ENCODE measurements at places on chromosomes 7 and 10.

DNA sequence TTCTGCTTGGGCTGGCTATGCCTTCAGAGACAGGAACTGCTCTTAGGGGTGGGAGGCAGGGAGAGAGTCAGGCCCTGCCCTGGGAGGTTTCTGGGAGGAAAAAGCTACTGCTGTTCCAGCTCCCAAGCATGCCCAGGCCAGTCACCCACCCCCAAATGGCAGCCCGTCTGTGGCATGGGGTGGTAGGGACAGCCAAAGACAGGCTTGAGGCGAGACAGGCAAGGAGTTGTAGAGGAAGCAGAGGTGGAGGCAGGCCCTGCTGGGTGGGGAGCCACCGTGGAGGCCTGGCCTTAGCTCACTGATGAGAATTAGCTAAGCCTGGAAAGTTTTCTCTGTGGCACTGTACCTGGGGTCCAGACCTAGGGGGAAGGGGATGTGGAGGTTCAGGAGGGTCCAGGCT lies 6.6 kb upstream of the SAMD8 start:
- DNase-seq, result no peak

DNA sequence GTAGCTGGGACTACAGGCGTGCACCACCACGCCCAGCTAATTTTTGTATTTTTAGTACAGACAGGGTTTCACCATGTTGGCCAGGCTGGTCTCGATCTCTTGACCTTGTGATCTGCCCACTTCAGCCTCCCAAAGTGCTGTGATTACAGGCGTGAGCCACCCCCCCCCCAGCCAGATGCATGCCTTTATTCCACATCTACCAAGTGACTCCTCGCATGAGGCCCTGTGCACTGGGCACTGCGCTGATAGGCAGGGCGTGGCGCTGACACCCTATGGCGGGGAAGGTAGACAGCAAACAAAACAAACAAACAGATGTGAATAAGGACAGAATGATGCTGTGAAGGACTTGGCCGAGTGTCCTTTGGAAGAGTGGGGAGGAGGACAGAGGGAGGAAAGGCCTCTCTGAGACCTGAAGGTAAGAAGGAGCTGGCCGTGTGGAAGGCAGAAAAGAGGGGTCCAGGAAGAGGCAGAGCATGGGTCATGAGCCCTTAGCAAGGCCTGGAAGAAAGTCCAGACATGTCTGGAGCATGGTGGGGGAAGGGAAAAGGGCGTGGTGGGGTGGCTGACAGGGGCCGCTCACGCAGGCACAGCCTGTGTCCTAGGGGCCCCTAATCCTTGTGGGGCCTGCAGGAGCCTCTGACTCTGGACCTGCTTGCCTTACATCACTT lies 47.5 kb upstream of the CACUL1 start:
- no peak for DNase-seq

GRCh38 chr7:99139036-99139435 lies 4.9 kb downstream of the SMURF1 start:
- no peak for DNase-seq

DNA sequence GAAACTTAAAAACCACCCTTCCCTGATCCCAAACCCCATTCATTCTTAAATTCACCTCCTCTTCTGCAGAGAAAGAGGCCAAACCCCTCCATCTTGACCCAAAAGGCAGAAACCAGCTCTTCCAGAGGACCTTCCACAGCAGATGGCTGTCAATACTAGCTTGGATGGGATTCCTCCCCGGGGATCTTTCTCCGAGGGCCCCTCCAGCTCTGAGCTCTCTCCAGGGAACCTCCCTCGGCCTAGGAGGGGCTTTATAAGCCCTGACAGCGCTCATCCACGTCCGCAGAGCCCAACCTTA lies 5.4 kb downstream of the TNRC18 start:
- no peak for DNase-seq

GRCh38 chr7:16271990-16272665 lies 149.2 kb downstream of the CRPPA start:
- DNase-seq, result no peak

DNA sequence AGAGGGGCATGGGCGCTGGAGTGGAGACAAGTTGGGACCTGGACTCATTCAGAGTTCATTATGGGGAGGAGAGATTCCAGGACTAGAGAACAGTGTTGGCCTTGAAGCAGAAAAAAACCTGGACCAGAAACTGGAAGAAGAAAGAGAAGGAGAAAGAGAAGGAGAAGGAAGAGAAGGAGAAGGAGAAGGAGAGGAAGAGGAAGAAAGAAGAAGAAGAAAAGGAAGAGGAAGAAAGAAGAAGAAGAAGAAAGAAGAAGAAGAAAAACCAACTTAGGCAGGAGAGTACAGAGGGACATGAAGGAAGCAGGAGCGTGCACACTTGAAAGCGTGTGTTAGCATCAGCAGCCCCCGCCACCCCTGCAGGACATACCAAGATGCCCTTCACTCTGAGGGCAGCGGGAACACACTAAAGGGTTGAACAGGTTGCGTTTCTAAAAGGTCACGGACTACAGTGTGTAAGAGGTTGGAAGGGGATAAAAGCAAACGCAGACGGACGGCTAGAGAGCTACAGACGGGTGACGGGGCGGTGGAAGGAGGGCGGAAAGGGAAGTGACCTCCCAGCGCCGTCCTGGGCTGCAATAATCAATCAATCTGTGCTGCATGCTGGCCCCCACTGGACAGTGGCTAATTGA lies 95.3 kb downstream of the SEC61G start:
- DNase-seq, result no peak

- DNase-seq, result peak; percentile 6
Measured at GRCh38 chr7:24346129-24346528, 62.1 kb downstream of the NPY start.

DNA sequence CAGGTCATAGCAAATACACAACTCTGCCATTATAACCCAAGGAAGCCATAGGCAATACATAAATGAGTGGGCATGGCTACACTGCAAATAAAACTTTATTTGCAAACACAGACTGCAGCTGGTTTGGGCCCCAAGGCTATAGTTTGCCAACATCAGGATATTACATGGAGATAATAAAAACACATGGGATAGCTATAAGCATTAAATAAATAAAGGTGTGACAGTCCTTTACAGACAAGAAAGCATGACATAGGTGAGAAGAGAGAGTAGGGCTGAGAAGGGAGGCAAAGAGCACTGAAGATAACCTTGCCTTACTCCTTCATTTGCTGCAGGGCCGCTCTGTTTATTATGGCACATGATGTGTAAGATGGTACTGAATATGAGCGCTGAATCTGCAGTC lies 135.1 kb upstream of the GHITM start:
- no peak for DNase-seq

DNA sequence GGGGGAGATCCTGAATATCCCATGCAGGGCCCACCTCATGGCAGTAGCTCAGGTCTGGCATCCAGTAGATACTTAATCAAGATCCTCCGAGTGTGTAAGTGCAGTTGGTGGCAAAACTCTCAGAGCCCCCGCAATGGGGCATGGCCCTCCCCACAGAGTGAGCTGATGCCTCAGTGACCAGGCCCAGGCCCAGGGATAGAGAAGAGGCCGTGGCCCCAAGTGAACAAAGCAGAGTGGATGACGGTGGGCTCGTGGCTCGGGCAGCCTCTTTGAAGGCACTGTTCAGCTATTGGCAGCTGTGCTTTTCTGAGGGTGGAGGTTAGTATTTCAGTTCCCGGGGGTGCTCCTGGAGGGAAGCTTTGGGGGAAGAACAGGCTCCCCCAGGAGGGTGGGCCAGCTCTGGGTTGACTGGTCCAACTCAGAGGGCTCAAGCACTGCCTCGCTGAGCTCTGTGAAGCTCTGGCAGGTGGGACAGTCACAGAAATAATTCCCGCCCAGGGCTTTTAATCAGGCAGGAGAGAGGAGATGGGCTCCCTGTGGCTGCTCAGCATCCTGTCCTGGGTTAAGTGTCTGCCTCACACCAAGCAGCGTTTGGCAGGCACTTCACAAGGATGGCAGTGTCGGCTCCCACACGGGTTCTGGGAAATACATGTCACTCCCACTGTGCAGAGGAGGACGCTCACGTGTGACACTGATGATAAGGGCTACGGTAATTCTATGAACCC lies 583.6 kb downstream of the TCERG1L start:
- DNase-seq, result no peak

DNA sequence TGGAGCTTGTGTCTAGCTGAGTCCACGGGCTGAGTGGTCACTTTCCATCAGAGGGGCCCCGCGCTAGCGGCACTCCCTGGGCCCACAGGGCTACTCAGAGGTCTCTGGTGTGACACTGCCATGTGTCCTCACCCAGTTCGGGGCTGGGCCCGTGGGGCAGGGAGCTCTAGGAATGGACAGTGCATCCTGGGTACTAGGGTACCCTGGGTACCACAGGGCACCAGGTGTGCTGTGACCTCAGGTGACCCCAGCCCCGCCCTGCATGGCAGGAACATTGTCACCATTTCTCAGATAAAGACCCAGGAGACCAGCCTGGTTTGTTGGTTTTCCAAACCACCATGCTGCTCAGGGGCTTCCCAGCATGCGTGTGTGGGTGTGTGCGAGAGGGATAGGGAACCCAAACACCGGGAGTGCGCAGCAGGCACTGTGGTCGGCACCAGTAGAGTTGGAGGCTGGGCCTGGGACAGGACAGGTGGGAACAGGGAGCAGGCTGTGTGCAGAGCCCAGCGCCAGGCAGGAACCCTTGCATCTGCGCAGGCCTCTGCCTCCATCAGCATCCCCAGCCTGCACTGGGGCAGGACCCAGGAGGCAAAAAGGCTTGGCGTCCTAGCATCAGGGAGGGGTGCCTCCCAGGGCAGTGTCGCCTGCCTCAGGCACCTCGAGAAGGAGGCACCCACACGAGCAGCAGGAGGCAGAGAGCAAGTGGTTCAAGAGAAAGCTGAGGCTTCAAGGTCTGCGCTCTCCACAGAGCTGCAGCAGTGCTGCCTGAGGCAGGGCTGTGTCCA lies 19.4 kb upstream of the CSGALNACT2 start:
- DNase-seq, result no peak

DNA sequence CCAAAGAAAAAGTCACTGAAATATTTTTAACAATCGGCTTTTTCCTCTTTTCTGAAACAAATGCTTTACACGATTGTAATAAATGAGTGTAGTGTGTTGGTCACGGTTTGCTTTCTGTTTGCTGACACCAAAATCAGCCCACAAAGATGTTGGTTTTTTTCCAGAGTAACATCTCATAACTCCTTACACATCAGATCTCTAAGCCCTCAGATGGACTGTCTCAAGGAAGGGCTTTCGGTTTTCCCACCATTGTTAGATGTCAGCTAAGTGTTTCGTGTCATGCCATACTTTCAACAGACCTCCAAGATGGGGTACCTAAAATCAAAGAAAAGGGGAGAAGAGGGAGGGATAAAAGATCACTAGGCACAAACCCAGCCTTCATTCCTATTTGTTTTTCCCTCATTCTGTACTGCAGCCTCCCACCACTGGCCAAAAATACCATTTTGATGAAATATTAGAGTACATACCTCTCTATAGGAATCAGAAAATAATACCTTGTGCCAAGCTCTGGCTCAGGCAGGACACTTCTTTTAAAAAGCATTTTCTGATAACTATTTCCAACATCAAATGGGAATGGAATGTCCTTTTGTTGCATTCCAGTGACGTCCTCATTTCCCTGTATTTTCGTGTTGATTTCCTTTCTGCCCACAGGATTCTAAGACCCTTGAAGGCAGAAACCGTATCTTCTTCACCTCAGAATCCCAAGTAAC lies 159.1 kb downstream of the DGKI start:
- DNase-seq, result no peak

- peak; percentile 43 for DNase-seq
Measured at GRCh38 chr10:7795605-7796004, 7.6 kb downstream of the ATP5F1C start.

- DNase-seq, result no peak
Measured at GRCh38 chr10:119973281-119973680, 80.8 kb downstream of the SEC23IP start.

DNA sequence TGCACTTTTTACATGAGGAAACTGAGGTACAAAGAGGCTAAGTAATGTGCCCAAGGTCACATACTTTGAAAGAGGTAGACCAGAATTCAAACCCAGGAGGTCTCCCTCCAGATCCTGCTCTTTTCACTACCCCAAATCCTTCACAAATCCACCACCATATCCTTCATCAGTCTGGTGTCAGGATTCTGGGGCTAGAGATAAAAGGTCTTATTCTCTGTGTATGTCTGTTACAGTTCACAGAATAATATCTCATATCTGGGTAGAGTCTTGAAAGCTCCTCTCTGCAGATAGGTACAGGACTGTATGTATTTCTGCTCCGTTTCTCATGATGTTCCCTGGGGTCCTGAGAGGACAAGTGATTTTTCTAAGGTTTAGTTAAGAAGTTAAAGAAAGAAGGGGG lies 4.9 kb downstream of the PIK3CG start:
- DNase-seq, result no peak

- peak; percentile 14 for DNase-seq
Measured at GRCh38 chr7:69932034-69932628, 333.9 kb downstream of the AUTS2 start.

DNA sequence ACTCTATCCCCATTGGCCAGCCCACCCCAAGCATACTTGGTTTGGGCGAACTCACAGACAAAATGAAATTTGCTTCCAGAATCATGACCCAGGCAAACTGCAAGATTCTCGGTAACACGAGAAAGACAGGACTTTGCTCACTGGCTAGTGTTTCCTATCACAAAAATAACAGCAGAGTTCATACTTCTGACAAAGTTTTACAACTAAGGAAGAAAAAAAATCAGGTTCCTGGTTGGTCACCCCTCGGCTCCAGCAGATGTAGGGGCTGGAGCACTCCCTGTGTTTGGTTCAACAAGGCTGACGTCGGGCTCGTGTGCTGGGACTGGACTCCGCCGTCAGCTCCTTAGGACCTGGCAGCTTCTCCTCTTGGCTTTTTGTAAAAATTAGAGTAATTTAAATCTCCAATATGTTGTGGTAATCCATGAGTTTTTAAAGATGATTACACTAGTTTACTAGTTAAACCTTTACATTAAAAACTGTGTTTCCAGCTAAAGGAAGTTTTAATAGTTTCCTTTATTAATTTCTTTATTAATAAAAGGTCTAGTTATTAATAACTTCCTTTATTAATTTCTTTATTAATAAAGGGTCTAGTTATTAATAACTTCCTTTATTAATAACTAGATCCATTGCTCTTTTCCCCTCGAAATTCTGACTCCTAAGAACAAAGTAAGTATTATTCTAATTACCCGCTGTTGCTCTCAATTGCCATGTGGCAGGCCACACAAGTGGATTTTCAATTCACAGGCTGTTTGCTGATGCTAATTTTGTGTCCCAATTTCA lies 115.6 kb upstream of the RNF32 start:
- DNase-seq, result no peak

GRCh38 chr10:62860946-62861345 lies 44.8 kb upstream of the EGR2 start:
- no peak for DNase-seq

- peak; percentile 30 for DNase-seq
Measured at GRCh38 chr7:114084472-114085312, 165.9 kb upstream of the PPP1R3A start.

- DNase-seq, result peak; percentile 24
Measured at GRCh38 chr10:84179059-84179710, 5.6 kb downstream of the GPR15LG start.

DNA sequence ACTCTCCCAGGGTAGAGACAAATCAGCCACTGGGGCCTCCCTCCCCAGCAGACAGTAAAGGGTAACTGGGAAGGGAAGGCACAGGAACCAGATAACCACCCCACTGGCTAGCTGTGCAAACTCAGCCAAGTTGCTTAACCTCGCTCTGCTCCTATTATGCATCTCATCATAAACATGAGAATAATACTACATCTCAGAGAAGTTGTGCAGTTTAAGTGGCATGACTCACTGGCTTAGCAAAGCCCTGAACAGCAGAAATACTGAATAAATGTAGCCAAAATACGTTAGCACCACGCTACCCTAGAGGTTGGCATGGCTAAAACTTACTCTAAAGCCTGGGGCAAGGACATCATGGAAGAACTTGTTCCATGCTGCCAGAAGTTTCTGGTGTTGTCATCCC lies 128.1 kb upstream of the ANK3 start:
- DNase-seq, result peak; percentile 23

GRCh38 chr7:6279341-6279740 lies 6.9 kb upstream of the CYTH3 start:
- DNase-seq, result no peak

Measured in mesenchymal stem cell (in vitro differentiated cells and primary cell).